ENCODE measurements at places on chromosomes 2 and 18.

DNA sequence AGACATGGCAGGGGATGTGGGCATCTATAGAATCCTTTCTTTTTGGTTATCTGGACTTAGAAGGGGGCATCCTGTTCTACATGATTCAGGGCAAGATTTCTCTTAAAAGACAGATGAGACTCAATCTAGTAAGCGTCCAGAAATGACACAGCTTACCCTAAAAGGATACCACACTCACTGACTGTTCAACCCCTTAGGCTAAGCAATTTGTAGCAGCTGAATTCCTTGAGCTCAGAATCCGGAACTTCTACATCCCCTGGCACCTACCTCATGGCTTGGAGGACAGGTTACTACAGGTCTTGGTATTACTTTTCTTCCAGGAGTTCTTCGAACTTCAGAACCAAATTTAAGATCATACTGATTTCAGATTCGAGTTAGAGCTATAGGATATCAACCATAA lies 138.4 kb downstream of the LAMA3 start:
- DNase-seq = no peak

- no peak for DNase-seq
Observed at GRCh38 chr2:231012463-231012862, 16.5 kb downstream of the SPATA3 start.

GRCh38 chr2:188892636-188893035 lies 81.5 kb upstream of the COL3A1 start:
- no peak for DNase-seq

- DNase-seq = no peak
Observed at GRCh38 chr18:32919799-32920198, 147.0 kb upstream of the KLHL14 start.

- no peak for DNase-seq
Observed at GRCh38 chr2:101185085-101185484, 33.9 kb upstream of the TBC1D8 start.

DNA sequence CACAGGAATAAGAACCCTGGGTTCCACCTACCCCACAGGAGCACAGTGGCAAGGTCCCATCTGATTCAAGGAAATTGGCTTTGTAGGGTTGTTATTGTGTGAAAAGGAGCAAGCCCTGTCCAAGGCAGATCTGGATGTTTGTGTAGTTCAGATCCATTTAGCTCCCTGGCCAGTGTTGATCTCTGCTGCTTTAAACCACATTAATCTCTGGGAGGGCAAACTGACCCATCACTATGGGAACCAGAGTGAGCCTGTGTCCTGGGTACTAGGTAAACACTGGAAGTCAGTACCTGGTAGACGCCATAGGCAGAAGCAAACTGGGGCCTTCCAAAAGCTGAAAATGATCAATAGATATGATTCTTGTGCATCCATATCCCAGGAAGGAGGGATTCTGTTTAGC lies 271.5 kb upstream of the EPAS1 start:
- no peak for DNase-seq

- DNase-seq = no peak
Observed at GRCh38 chr2:37912056-37912455, 13.0 kb upstream of the RMDN2 start.

GRCh38 chr2:75896779-75897366 lies 186.2 kb upstream of the GCFC2 start:
- no peak for DNase-seq

DNA sequence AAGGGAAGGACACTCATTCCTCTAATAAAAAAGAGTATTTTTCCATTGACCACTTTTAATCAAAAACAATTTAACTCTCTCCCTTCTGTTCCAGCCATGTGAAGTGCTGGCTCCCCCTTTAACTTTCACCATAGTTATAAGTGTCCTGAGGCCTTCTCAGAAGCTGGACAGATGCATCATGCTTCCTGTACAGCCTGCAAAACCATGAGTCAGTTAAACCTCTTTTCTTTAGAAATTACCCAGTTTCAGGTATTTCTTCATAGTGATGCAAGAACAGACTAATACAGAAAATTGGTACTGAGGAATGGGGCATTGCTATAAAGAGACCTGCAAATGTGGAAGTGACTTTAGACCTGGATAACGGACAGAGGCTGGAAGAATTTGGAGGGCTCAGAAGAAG lies 643.6 kb upstream of the DDX18 start:
- DNase-seq = no peak

GRCh38 chr2:15050483-15050882 lies 418.0 kb downstream of the LRATD1 start:
- no peak for DNase-seq

GRCh38 chr2:102438578-102438977 lies 15.6 kb downstream of the IL18RAP start:
- DNase-seq = no peak
